ENCODE measurements at places on chromosomes 3 and 15.

- peak; percentile 16 for DNase-seq
Measured at GRCh38 chr3:37741644-37742043, 120.0 kb upstream of the CTDSPL start.

DNA sequence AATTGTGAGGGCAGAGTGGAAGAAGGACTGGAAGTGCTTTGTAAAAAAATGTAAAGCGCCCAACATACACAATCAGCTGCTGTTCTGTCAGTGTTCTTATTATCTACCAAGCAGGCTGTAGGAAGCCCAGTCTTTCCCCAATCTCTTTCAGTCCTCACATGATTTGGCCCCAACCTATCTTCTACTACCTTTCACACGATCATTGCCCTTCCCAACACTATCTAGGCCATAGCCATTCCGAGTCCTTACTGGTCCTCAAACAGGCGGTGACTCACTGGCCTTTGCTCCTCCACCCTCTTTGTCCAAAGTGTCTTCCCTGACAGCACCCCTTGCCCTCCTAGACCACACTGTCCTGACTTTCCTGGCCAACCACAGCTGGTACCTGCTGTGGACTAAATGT lies 861 bp upstream of the RFT1 start:
- DNase-seq = no peak

GRCh38 chr3:24405057-24405456 lies 89.6 kb downstream of the THRB start:
- no peak for DNase-seq

- DNase-seq = no peak
Measured at GRCh38 chr3:3184876-3185275, 5.4 kb upstream of the CRBN start.

DNA sequence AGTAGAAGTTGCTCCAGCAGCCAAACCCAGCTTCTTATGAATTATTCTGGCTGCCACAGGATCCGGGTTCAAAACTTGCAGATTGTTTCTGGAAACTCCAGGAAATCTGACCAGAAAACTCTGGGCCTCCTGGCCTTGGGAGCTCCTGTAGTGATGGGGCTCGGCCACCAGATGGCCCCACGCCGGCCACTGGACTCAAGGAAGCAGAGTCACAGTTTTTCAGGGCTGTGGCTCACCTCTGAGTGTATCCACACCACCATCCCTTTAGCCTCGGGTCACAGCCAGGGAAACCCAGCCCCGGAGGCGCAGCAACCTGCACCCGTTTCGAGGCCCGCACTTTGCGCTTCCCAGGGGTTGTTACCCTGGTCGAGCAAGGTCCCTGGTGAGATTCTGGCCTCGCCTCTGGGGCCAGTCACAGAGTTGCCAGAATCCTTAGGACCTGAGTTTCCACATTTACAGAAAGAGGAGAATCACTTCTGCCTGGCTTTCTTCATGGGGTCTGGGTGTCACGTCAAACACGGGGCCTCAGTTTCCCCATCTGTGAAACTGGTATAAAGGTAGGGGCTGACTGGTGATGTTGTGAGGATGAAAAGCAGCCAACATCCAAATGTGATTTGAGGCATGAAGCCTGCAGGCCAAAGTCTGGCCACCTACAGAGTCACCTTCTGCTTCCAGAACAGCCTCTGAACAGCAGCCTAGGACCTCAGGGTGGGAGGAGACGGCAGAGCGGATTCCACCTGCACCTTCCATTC lies 53.5 kb upstream of the LCTL start:
- peak; percentile 89 for DNase-seq

DNA sequence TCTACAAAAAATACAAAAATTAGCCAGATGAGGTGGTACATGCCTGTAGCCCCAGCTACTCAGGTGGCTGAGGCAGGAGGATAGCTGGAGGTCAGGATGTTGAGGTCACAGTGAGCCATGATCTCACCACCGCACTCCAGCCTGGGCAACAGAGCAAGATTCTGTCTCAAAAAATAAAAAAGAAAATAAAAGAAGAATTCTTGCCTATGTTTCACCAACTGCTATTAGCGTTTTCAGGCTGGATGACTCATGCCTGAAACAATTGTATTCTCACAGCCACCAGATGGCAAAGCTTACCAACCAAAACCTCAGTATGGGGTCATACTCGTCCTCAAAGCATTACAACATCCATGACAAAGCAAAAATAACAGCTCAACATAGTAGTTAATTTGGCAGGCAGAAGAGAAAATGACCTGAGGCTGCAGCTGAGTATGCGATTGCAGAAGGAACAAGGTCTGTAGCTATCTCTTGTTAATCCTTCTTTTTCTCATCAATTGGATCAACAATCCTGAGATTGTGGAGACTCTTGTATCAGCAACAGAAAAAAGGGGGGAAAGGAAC lies 52.2 kb downstream of the TP53BP1 start:
- peak; percentile 83 for DNase-seq

- no peak for DNase-seq
Measured at GRCh38 chr15:79572691-79573404, 140.7 kb downstream of the MINAR1 start.

DNA sequence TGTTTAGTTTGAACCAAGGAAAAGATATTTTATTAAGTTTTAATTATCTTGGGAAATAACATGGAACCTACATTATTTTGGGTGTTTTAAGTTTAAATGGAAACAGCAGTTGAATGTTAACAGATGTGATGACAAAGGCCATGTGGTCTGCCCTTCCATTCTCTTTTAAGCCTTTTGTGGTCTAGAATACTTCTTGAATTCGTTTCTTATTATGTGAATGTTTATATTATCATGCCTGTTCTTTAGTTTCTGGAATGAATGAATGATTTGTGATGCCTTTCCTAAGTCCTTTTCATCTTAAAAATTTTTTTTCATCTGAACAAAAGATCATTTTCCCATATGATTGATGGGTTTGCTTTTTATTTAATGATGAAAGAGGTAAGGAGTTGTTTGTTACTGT lies 44.6 kb downstream of the SNRK start:
- DNase-seq = no peak

GRCh38 chr3:127538569-127538968 lies 52.0 kb downstream of the TPRA1 start:
- DNase-seq = no peak

- no peak for DNase-seq
Measured at GRCh38 chr15:67999320-68000100, 54.6 kb upstream of the PIAS1 start.

DNA sequence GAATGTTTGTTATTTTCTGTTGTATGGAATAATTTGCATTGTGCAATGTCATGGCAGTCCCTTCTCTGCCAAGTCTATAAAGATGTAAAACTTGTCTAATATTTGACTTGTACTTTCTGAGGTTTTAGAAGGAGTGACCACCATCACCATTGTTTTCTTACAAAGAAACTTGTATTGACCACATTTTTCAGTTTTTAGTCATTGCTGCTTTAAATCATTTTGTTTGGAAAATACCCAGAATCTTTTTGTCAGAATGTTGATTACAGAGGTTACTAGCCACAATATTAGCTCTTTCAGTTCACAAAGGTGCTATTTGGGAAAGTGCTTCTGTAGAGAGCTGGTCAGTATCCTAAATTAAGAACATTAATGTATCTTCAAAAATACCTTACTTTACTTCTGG lies 532.4 kb upstream of the GBE1 start:
- no peak for DNase-seq

DNA sequence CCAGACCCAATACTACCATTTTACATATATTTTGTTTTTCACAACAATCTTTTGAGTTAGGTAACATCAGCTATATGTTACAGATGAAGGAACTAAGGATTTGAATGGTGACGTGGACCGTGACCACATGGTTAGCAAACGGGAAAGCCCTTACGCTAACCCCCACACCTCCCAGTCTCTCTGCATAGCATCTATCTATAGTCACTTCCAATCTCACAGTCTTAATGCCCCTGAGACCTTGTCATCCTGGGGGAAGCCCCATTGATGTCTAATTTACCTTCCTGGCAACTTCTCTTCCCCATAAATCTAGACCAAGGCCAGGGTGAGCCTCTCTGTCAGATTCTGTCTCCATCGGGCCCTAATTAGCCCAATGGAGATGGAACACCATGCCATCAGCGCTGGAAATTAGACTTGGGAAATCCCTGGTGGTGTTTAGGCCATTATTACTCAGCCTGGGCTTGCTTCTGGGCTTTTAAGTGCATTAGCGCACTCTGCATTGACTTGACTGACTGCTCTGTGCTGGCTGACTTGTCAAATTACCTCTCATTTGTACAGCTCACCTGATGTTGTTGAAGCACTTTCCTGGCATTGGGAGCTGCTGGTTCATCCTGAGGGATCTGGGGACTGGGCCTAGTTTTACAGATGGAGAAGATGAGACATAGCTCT lies 34.0 kb upstream of the SH3GL3 start:
- no peak for DNase-seq

DNA sequence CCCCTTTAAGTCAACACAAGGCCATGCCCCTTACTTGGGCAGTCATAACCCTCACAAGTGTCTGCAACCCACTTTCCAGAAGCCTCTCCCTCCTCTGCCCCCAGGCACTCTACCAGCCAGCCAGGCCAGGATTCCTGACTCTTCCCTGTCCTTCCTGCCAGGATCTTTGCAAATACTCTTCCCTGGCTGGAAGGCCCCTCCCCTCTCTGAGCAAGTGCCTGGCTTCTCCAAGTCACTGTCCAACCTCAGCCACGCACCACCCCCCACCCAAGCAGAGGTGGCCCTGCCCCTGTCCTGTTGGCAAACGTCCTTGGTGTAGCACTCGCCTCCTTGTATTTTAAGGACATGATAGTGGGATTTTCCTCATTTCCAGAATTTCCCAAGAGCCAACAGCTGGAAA lies 54.7 kb upstream of the USP3 start:
- no peak for DNase-seq

DNA sequence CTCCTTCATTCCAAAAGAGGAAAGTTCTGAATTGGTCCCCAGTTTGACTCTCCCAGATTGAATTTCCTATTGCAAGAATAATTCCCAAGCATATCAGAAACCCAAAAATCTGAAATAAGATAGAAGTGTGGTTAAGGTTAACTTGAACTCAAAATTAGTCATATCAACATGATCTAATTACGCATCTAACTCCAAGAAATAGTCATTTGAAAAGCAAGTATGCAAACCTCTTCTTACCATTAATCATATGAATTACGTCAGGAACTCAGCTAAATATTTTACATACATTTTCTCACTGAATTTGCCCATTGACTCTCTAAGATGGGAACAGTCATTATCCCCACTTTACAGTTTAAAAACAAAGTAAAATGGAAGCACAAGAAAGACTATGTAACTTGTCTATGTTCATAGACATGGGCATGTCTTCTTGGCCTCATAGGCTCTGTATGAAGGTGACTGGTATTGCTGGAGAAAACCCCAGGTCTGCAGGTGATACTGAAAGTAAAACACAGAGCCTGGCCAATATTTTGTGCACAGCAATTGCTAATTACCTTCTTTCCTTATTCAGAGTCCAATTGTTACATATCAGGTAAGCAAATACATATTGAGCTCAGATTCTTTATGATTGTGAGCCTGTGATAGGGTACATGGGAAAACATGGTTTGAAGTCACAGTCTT lies 139.2 kb downstream of the ATP8B4 start:
- DNase-seq = no peak

DNA sequence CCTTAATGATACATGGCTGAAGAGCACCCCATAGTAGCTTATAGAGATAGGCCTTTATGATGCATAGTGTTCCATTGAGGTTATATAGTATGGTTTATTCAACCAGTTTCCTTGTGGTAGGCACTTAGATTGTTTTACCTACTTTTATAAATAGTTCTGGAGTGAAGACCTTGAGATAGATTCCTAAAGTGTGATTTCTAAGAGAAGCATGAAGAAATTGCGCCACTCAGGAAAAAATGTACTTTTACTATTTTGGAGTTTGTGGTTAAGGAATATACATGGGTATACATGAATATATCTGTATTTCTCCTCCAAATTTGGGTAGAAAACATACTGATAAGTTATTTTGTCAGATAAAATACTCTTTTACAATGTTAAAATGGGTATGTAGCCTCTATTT lies 70.5 kb downstream of the CHD2 start:
- DNase-seq = no peak

- no peak for DNase-seq
Measured at GRCh38 chr3:146827836-146828235, 222.7 kb upstream of the PLSCR5 start.

DNA sequence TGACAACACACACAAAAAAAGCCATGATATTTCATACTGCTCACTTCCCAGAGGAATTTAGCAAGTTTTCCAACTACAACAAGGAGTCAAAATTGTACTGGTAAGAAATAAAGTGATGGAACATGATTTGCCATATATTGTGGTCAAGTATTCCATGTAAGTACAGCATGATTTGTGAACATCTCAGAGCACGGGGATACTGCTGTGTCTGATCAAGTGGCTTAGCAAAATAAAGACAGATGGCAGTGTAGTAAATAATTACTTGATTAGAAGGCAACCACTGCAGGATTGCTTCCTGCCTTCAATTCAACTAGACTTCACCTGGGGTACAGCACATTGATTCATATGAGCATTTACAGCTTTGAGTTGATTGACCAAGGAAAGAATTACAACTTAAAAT lies 51.6 kb upstream of the DUT start:
- no peak for DNase-seq

DNA sequence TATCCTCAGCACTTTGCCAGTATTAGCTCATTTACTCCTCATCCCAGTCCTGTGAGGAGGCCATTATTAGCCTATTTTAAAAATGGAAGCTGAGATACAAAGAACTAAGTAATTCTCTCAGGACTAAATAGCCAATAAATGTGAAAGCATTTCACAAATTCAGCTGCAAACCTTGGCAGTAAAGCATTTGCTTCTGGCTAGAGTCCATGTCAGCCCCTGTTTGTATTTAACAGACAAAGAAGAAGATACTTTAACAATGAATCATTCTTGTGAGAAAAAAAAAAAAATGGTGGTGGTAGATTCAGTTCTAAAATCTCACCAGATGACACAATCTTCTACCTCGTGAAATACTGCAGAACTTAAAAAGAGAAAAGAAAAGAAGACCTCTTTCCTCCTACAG lies 85.0 kb upstream of the CNTN6 start:
- no peak for DNase-seq

Measured in AG08396 (cell line).